ENCODE measurements at places on chromosomes 1 and 21.

- no peaks in the 10 kb centered on the region for H3K36me3 ChIP-seq
- H3K27me3 ChIP-seq: no peaks in the 10 kb centered on the region
- DNase-seq: no peak
- no peak overlapping the region for H3K4me3 ChIP-seq
- no peak overlapping the region for H3K27ac ChIP-seq
- H3K4me1 ChIP-seq: no peaks in the 10 kb centered on the region
These were observed 668.4 kb downstream of the KCNT2 start for GRCh38 chr1:195939844-195940243.

DNA sequence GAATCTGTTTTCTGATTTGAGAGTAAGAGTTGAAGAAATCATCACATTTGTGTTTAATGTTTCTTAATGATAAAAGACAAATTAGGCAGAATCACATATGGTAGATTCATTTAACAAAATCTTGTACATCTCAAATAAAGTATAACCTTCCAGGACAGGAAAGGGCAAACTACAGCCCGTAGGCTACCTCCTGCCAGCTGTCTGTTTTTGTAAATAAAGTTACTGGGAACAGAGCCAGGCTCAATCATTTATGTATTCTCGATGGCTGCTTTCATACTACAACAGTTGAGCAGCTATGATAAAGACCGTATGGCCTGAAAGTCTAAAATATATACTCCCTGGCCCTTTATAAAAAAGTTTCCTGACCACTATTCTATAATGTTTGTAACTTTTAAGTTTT, 204.1 kb downstream of the COL24A1 start:
- no peak for DNase-seq
- H3K27ac ChIP-seq: no peak overlapping the region
- H3K4me1 ChIP-seq: no peaks in the 10 kb centered on the region
- no peaks in the 10 kb centered on the region for H3K27me3 ChIP-seq
- H3K4me3 ChIP-seq: no peak overlapping the region

- peaks cover 8% of the 10 kb centered on the region for H3K36me3 ChIP-seq
- H3K4me3 ChIP-seq: no peak overlapping the region
- H3K27me3 ChIP-seq: no peaks in the 10 kb centered on the region
- no peak overlapping the region for H3K27ac ChIP-seq
- DNase-seq: no peak
These were observed 3.1 kb downstream of the LRRC40 start for GRCh38 chr1:70202173-70202758.

GRCh38 chr1:8962812-8963530, 17.3 kb downstream of the CA6 start:
- no peaks in the 10 kb centered on the region for H3K27me3 ChIP-seq
- DNase-seq: peak; percentile 36
- no peak overlapping the region for H3K4me3 ChIP-seq
